ENCODE measurements at places on chromosomes 16 and 17.

DNA sequence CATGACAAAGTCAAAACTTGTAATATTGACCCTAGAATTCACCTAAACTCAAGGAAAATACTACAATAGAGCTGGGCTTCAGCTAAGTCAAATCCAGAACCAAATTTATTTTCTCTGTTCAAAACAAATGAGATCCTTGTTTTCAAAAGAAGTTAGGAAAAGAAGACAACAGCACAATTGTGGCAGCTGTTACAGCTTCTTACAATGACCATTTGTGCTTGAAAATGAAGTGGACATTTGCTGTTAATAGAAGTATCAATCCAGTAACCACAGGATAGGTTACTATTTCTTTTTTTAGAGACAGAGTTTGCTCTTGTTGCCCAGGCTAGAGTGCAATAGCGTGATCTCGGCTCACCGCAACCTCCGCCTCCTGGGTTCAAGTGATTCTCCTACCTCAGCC lies 44.4 kb downstream of the APPBP2 start:
- no peak for DNase-seq

- no peak for DNase-seq
Observed at GRCh38 chr17:21173543-21173942, 40.4 kb downstream of the TMEM11 start.

- peak; percentile 79 for DNase-seq
Observed at GRCh38 chr17:68441070-68441770, 16.1 kb downstream of the WIPI1 start.

- DNase-seq, result peak; percentile 3
Observed at GRCh38 chr17:16877099-16877498, 94.8 kb downstream of the TNFRSF13B start.

DNA sequence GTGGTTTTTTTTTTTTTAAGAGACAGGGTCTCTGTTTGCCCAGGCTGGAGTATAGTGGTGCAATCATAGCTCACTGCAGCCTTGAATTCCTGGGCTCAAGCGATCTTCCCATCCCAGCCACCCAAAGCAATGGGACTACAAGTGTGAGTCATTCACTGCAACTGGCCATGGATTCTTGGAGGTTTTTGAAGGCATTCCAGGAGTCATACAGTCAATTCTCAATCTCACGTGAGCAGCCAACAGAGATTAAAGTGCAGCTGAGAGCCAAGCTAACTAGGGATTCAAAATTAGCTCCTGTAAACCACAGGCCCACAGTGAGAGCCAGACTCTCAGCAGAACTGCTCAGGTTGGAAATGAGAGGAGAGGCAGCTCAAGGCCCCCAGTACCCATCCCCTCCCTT lies 30.2 kb downstream of the XPO6 start:
- no peak for DNase-seq

DNA sequence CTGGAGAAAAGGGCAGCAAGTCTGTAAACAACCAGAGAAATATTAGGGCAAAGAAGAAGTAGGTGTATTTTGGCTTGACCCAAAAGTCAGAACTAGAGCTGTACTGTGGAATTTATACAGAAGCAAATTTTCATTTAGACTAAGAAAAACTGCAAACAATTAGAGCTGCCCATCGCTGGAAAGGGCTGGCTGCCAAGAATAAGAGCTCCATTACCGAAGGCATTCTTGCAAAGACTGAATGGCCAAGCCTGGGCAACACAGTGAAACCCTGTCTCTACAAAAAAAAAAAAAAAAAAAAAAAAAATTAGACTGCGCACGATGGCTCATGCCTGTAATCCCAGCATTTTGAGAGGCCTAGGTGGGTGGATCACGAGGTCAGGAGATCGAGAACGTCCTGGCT lies 53.9 kb upstream of the TMC5 start:
- no peak for DNase-seq

GRCh38 chr17:71142333-71142732 lies 973.0 kb downstream of the KCNJ2 start:
- no peak for DNase-seq

GRCh38 chr17:8488901-8489300 lies 53.2 kb downstream of the NDEL1 start:
- DNase-seq, result no peak

GRCh38 chr17:76353004-76353598 lies 615 bp downstream of the PRPSAP1 start:
- peak; percentile 47 for DNase-seq

DNA sequence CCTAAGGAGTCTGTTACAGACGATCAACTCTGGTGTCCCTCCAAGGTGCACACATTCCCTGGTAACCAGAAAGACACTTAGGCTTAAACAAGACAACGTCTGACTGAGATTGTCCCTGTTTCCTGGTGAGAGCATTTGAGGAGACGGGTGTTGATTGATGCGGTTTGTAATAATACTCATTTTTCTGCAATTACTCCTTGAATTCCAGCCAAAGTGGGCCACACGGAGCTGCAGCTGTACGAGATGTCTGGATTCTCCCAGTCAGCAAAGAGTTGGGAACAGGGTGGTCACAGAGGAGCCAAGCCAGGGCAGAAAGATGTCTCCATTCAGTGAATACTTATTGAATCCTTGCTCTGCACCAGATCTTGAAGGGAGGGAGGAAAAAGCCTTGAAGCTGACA lies 30.9 kb upstream of the CES5A start:
- no peak for DNase-seq

GRCh38 chr16:521381-522210 lies 5.9 kb upstream of the CAPN15 start:
- no peak for DNase-seq

DNA sequence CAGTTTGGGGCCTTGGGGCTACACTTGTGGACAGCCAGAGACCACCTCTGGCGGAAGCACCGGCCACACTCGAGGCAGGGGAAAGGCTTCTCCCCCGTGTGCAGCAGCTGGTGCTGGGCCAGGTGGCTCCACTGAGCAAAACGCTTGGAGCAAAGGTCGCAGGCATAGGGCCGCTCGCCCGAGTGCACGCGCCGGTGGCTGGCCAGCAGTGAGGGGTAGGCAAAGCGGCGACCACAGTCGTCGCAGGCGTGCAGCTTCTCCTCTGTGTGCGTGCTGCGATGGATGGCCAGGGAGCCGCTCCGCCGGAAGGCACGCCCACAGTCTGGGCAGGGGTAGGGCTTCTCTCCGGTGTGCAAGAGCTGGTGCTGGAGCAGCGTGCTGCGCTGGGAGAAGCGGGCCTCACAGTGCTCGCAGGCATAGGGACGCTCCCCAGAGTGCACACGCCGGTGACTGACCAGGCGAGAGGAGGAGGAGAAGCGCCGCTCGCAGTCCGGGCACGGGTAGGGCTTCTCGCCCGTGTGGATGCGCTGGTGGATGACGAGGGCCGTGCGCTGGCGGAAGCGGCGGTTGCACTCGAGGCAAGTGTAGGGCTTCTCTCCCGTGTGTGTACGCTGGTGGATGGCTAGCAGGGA lies 5.8 kb downstream of the ZNF689 start:
- DNase-seq, result no peak

DNA sequence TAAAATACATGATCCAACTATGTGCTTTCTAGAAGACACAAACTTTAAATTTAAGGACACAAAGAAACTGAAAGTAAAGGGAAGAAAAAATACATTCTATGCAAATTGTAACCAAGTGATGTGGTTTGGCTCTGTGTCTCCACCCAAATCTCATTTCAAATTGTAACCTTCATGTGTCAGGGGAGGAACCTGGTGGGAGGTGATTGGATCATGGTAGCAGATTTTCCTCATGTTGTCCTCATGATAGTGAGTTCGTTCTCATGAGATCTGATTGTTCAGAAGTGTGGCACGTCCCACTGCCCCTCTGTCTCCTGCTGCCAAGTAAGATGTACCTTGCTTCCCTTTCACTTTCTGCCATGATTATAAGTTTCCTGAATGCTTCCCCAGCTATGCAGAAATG lies 15.0 kb downstream of the OR1A1 start:
- no peak for DNase-seq

- DNase-seq, result no peak
Observed at GRCh38 chr17:55990332-55991006, 162.8 kb upstream of the ANKFN1 start.

- DNase-seq, result no peak
Observed at GRCh38 chr16:66649167-66649566, 44.7 kb downstream of the CMTM3 start.

DNA sequence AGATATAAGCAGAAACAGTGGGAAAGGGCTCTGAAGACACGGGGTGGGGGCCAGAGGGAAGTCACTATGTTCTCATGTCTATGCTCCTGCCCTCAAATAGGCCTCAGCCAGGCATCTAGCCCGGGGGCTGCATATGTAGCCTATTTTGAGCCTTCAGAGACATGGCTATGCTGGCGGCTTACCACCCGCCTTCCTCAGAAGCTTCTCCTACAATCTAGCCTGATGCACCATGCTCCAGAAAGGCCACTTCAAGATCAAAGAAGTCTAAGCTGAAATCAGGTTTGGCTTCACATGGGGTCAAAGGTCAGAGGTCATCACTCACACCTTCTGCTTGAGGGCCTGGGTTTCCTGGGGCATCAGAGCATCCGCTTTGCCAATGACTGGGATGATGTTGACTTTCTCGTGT lies 1.6 kb downstream of the SEPTIN1 start:
- DNase-seq, result no peak

GRCh38 chr17:51427323-51427811 lies 167.0 kb downstream of the UTP18 start:
- DNase-seq, result no peak
